ENCODE measurements at places on chromosomes 4 and X. TPM values are rescaled to one million over a fixed set of nuclear protein-coding genes. Genes with fewer than 3 reads are reported as not detected.

- no peak overlapping the region for H3K27ac ChIP-seq
- H3K4me1 ChIP-seq = no peaks in the 10 kb centered on the region
- no peaks in the 10 kb centered on the region for H3K27me3 ChIP-seq
- DNase-seq = no peak
- H3K4me3 ChIP-seq = no peak overlapping the region
Observed at GRCh38 chrX:130834149-130834548, 68.9 kb downstream of the ENOX2 start.

GRCh38 chrX:41314881-41315280 lies 19.1 kb upstream of the DDX3X start:
- H3K4me3 ChIP-seq = no peak overlapping the region
- no peak overlapping the region for H3K27ac ChIP-seq
- H3K36me3 ChIP-seq = no peaks in the 10 kb centered on the region
- peaks cover 3% of the 10 kb centered on the region for H3K4me1 ChIP-seq
- no peak for DNase-seq

Gene CSAG3
- total RNA-seq = not detected

GRCh38 chrX:119236623-119237561 lies 807 bp downstream of the PGRMC1 start:
- H3K27ac ChIP-seq = peak overlapping the region; percentile 90
- peak; percentile 21 for DNase-seq
- H3K4me1 ChIP-seq = peaks cover 36% of the 10 kb centered on the region
- H3K27me3 ChIP-seq = peaks cover 6% of the 10 kb centered on the region

- no peaks in the 10 kb centered on the region for H3K4me1 ChIP-seq
- H3K36me3 ChIP-seq = no peaks in the 10 kb centered on the region
- H3K4me3 ChIP-seq = no peak overlapping the region
- H3K27me3 ChIP-seq = no peaks in the 10 kb centered on the region
- no peak for DNase-seq
Observed at GRCh38 chrX:140318296-140318695, 186.6 kb downstream of the SOX3 start.

DNA sequence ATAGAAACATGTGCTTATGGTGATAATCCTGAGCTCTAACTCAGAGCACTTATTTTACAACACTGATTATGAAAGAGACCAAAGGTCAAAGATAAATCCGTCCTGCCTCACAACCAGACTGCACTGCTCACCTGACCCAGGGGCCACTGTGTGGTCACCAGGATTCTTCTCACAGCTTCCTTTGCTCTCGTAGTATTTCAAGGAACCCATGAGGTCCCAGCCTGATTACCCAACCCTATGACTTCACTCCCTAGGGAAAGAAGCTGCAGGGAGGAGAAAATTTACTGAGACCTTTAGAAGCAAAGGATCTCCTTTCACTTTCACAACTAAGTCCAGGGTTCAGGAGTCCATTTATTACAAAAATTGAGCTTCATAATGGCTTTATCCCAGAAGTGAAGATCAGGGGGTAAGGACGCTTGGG lies 9.6 kb downstream of the SLC25A5 start:
- no peaks in the 10 kb centered on the region for H3K27me3 ChIP-seq
- no peak overlapping the region for H3K27ac ChIP-seq
- H3K4me1 ChIP-seq = peaks cover 8% of the 10 kb centered on the region
- DNase-seq = no peak

DNA sequence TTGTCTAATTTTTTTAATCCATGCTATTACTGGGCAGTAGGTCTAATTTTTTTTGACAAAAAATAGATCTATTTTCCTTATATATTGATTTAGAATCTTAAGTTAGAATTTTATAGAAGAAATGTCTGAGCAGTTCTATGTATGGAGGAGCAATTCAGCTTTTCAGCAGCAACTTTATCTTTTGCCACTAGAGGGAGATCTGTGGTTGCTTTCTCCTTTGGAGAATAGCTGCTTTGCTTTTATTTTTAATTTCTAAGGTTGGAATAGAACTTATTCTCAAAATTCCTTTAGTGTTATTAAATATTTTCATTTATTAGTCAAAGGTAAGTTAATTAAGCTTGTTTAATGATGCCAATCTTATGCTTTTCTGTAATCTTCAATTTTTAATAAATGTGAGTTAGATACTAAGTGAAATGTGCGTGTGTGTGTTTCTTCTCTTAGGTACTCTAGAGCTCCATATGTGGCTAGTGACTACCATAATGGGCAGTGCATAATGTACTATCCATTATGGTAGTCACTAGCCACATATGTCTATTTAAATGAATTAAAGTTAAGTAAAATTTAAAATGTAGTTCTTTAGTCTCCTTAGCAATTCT lies 29.3 kb downstream of the FAM199X start:
- H3K4me3 ChIP-seq = no peak overlapping the region
- H3K27ac ChIP-seq = no peak overlapping the region
- DNase-seq = peak; percentile 24
- no peaks in the 10 kb centered on the region for H3K27me3 ChIP-seq
- H3K4me1 ChIP-seq = no peaks in the 10 kb centered on the region

Gene CWH43
- not detected for total RNA-seq

DNA sequence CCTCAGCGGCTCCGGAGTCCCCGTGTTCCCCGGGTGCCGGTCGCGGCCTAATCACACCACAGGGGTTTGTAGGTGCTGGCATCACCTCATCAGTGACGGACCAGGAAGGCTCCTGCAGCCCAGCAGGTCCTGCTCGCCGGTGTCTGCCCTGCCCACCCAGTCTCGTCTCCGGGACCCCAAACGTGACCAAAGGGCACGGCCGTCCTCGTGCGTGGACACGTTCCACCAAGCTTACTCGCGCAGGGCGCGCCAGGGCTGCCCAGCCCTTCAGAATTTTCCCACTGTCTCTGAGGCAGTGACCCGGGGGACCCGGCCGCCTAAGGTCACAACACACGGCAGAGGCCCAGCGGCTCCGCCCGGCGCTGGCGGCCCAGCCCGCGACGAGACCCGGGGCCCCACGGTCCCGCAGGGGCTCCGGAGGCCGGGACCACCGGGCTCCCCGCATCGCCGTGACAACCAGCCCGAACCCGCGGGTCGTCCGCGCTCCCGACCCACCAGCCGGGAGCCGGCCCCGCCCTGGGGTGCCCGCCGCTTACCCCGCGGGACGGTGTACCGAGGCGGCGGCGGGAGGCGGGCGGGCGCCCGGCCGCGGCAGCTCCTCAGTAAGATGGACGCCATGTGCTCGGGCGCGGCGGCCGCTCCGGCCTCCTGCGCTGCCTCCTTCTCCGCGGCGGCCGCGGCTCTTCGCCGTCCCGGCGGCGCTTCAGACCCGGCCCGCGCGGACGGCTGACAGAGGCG lies 454 bp downstream of the LETM1 start:
- peak overlapping the region; percentile 81 for H3K4me3 ChIP-seq
- peak overlapping the region; percentile 84 for H3K27ac ChIP-seq
- no peaks in the 10 kb centered on the region for H3K27me3 ChIP-seq
- peak; percentile 43 for DNase-seq
- peaks cover 9% of the 10 kb centered on the region for H3K36me3 ChIP-seq
- H3K4me1 ChIP-seq = peaks cover 50% of the 10 kb centered on the region

GRCh38 chr4:121212806-121213205 lies 48.7 kb upstream of the TNIP3 start:
- no peak for DNase-seq
- no peak overlapping the region for H3K4me3 ChIP-seq
- H3K27ac ChIP-seq = no peak overlapping the region
- no peaks in the 10 kb centered on the region for H3K27me3 ChIP-seq
- peaks cover 13% of the 10 kb centered on the region for H3K4me1 ChIP-seq
- H3K36me3 ChIP-seq = no peaks in the 10 kb centered on the region

- DNase-seq = peak; percentile 28
- peaks cover 49% of the 10 kb centered on the region for H3K4me1 ChIP-seq
- H3K27me3 ChIP-seq = no peaks in the 10 kb centered on the region
- H3K4me3 ChIP-seq = peak overlapping the region; percentile 45
Observed at GRCh38 chrX:41559235-41560052, 112.3 kb downstream of the NYX start.

- H3K27me3 ChIP-seq = no peaks in the 10 kb centered on the region
- H3K27ac ChIP-seq = no peak overlapping the region
- no peak for DNase-seq
- H3K36me3 ChIP-seq = no peaks in the 10 kb centered on the region
Observed at GRCh38 chr4:32932156-32932555, 2212.0 kb downstream of the PCDH7 start.

Gene UGT2B11
- not detected for total RNA-seq

Gene TMPRSS11F
- not detected for total RNA-seq

Gene FAM47A
- total RNA-seq = not detected

Gene AMTN
- total RNA-seq = not detected

- H3K4me1 ChIP-seq = peaks cover 37% of the 10 kb centered on the region
- no peaks in the 10 kb centered on the region for H3K36me3 ChIP-seq
- H3K27ac ChIP-seq = no peak overlapping the region
- H3K27me3 ChIP-seq = no peaks in the 10 kb centered on the region
- DNase-seq = peak; percentile 20
- no peak overlapping the region for H3K4me3 ChIP-seq
Observed at GRCh38 chr4:184262901-184263300, 45.2 kb upstream of the ENPP6 start.

DNA sequence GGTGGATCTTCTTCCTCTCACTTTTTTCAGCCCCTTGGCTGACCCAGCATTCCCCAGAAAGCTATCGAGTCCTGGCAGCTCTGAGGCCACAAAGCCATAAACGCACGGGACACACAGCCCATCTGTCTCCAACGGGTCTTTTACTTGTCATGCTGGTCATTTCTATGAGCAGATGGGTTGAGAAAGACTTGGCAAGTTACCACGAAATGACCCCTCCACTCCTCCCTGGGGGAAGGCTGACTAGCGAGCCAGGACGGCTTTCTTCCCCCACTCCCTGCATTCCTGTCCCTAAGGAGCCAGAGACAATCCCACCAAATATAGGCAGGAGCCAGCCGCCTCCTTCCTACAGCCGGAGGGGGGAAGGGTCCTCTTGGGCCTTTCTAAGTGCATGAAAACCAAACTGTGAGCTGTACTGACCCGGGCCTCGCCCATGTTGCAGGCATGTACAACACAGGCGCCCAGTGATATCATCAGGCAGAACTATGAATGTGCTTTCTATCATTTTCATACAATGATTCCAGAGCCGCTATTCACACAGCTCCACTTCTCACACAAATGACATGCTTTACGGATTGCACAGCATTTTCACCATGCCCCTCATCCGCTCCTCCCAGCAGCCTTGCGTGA lies 28.6 kb downstream of the AFAP1 start:
- H3K27me3 ChIP-seq = peaks cover 7% of the 10 kb centered on the region
- no peak for DNase-seq
- H3K27ac ChIP-seq = no peak overlapping the region
- peaks cover 20% of the 10 kb centered on the region for H3K4me1 ChIP-seq
- H3K36me3 ChIP-seq = peaks cover 2% of the 10 kb centered on the region
- no peak overlapping the region for H3K4me3 ChIP-seq

GRCh38 chr4:134024251-134024650 lies 177.3 kb downstream of the PABPC4L start:
- no peak overlapping the region for H3K4me3 ChIP-seq
- H3K36me3 ChIP-seq = no peaks in the 10 kb centered on the region
- H3K27me3 ChIP-seq = no peaks in the 10 kb centered on the region
- H3K27ac ChIP-seq = no peak overlapping the region
- DNase-seq = no peak

Gene PGAM4
- 0.52 TPM for total RNA-seq

DNA sequence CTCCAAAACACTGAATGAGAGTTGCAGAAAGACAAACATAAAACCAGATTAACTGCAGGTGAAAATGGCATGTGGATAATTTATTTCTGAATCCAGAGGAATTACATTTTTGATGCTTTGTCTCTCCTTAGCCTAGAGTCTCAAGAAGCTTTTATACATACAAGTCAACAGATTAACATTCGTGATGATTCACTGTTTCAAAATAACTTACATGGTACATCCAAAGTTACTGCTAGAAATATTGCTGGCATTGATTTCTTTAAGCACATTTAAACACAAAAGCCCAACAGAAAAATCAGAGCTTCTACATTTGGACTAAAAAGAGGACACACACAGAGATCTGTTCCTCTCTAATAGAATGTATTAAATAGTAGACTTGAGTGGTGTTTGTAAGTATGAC lies 105.6 kb downstream of the AMELX start:
- H3K27me3 ChIP-seq = no peaks in the 10 kb centered on the region
- H3K36me3 ChIP-seq = no peaks in the 10 kb centered on the region
- no peak overlapping the region for H3K27ac ChIP-seq
- no peaks in the 10 kb centered on the region for H3K4me1 ChIP-seq
- no peak overlapping the region for H3K4me3 ChIP-seq
- no peak for DNase-seq

GRCh38 chr4:176300565-176300964 lies 19.2 kb upstream of the SPCS3 start:
- H3K4me1 ChIP-seq = no peaks in the 10 kb centered on the region
- H3K27ac ChIP-seq = no peak overlapping the region
- no peak overlapping the region for H3K4me3 ChIP-seq
- DNase-seq = no peak

- no peaks in the 10 kb centered on the region for H3K27me3 ChIP-seq
- no peaks in the 10 kb centered on the region for H3K4me1 ChIP-seq
- H3K4me3 ChIP-seq = no peak overlapping the region
- DNase-seq = no peak
- peaks cover 2% of the 10 kb centered on the region for H3K36me3 ChIP-seq
Observed at GRCh38 chr4:53059871-53060270, 197.8 kb downstream of the RASL11B start.

Gene SATL1
- not detected for total RNA-seq

- H3K4me3 ChIP-seq = no peak overlapping the region
- no peak overlapping the region for H3K27ac ChIP-seq
- H3K27me3 ChIP-seq = no peaks in the 10 kb centered on the region
- H3K36me3 ChIP-seq = peaks cover 9% of the 10 kb centered on the region
- no peak for DNase-seq
- peaks cover 77% of the 10 kb centered on the region for H3K4me1 ChIP-seq
Observed at GRCh38 chrX:19867411-19867732, 20.0 kb downstream of the SH3KBP1 start.

- no peak overlapping the region for H3K27ac ChIP-seq
- H3K27me3 ChIP-seq = no peaks in the 10 kb centered on the region
- peaks cover 3% of the 10 kb centered on the region for H3K4me1 ChIP-seq
- no peaks in the 10 kb centered on the region for H3K36me3 ChIP-seq
Observed at GRCh38 chrX:10045327-10046000, 78.3 kb downstream of the CLDN34 start.

GRCh38 chr4:34269613-34270012 lies 1974.7 kb downstream of the ARAP2 start:
- DNase-seq = no peak
- no peaks in the 10 kb centered on the region for H3K36me3 ChIP-seq
- no peak overlapping the region for H3K4me3 ChIP-seq
- no peaks in the 10 kb centered on the region for H3K27me3 ChIP-seq
- no peaks in the 10 kb centered on the region for H3K4me1 ChIP-seq

Gene HSD17B13
- total RNA-seq = 0.16 TPM

DNA sequence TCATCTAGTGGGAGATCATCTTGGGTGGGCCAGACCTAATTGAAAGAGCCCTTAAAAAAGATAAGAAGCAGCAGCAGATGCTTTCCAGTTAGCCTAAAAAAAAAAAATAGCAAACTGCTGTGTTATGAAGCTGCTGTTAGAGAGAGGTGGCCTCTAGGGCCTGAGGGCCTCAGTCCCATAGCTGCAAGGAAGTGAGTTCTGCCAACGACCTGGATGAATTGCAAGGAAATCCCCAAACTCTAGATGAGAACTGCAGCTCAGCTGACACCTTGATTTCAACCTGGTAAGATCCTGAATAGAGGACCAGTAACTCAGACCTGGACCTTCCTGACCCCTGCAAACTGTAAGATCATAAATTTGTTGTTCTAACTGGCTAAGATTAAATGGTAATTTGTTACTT lies 275.2 kb downstream of the TENM3 start:
- no peaks in the 10 kb centered on the region for H3K36me3 ChIP-seq
- no peaks in the 10 kb centered on the region for H3K4me1 ChIP-seq
- H3K27me3 ChIP-seq = no peaks in the 10 kb centered on the region
- no peak for DNase-seq

Measured in activated CD8-positive, alpha-beta T cell treated with anti-CD3 and anti-CD28 coated beads, Interleukin-2, amount 10 ng/mL, durations not matched to agents 7 days and 5 days (primary cell).